ENCODE measurements at places on chromosomes 7 and 10.

DNA sequence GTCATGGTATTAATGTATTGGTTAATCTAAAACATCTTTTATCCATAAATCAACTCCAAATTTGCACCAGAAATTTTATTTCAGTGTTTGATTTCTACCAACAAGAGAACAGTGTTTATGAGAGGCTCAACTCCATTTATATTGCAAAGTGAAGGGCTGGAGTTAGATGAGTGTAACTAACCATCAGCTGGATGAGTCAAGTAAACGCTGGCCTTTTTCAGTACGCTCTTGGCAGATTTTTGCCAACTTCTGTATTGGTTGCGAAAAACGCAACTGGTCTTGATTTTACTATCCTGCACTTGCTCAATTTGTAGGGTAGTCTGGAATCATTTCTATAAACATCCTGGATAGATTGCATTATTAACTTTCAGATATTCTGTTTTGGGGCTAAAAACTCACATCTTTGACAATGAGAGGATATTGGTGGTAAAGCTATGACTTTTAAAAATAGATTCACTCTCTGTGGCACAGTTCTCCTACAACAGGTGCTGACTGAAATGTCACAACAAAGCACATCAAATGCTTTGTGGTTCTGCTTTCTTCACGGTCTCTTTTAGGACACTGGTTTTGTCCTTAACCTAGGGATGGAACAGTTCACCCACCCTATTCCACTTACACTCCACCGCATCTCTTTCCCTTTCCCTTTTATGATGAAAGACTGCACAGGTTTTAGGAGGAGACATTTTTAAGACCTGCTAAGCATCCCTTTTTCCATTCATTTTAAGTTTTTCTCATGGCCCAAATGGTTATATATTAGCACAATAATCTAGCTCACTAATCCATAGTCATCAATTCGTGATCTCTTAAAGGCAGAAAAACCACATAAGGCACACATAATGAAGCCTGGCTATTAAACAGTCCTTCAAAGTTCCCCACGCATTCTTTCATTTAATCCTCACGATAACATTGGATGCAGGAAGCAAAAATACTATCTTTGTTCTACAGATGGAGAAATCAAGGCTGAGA, 12.8 kb downstream of the CACNA2D1 start:
- DNase-seq: no peak

DNA sequence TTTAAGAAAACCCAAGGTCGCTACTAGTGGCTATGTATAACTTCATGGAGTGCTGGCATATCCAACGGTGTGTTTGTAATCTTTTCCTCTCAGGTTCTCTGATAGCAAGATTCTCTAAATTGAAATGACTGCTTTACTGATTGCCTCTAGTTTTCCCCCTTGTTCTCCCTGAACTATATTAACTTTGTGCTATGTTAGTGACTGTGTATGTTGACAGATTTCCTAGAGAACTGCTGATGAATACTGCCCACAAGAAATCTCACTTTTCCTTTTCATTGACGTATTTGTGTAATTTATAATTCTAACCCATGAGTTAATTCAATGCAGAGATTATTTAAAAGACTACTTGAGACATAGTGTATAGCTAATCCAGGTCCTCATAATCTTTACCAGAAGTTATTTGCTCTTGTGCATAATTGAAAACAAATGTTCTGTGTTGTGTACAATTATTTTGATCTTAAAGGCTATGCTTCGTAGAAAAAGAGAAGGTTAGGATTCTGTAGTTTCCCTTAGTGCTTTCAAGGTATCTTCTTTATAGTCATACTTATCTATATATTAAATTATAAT, 70.6 kb upstream of the GLCCI1 start:
- no peak for DNase-seq

GRCh38 chr7:29806995-29807841, 910 bp downstream of the WIPF3 start:
- DNase-seq: no peak

DNA sequence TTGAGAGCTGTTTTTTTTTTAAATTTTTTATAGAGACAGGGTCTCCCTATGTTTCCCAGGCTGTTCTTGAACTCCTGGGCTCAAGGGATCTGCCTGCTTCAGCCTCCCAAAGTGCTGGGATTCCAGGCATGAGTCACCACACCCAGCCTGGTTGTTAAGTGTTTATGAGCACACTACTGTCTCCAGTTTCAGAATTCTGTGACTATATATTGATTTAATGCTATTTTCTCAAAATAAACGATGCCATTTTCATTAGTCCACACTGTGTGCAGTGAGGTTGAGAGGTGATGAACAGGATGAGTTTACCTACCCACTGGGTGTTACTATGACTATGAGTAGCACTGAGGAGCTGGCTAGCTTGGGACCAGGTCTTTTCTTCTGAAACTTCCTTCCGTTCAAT, 110.9 kb upstream of the FAM180A start:
- DNase-seq: no peak

GRCh38 chr10:87095236-87095945, 385 bp downstream of the SHLD2 start:
- peak; percentile 56 for DNase-seq

DNA sequence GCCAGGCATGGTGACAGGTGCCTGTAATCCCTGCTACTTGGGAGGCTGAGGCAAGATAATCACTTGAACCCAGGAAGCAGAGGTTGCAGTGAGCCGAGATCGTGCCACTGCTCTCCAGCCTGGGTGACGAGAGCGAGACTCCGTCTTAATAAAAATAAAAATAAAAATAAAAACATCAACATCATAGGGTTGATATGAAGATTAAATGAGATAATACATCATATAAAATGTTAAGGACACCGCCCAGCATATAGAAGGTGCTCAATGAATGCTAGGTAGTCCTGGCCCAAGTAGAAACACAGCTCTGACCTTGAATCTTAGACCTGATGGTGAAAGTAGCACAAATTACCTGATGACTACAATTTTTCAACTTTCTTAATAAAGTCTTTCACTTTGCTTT, 74.0 kb downstream of the PAX2 start:
- DNase-seq: no peak

DNA sequence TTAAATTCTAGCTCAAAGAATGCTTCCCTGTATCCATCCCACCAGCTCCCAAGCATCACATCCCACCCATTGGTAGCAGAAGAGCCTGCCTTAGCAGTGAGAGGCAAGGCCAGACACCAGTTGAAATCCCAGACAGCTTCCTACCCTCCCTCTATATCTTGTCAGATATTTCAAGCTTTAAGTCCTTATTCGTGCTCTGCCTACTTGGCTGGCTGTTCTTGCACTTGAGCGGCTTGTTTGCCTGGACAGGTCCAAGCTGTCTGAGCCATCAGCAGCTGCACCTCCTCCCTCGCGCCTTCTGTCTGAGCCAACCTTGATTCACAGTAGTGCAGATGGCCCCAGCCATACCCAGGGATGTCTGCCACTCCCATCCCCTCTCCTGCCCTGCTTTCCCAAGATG, 16.4 kb downstream of the LRRC4 start:
- no peak for DNase-seq

Measured in activated T-cell treated with anti-CD3 and anti-CD28 coated beads for 1 hour (primary cell).